ENCODE measurements at places on chromosomes 4 and X. TPM values are rescaled to one million over a fixed set of nuclear protein-coding genes. Genes with fewer than 3 reads are reported as not detected.

CA5B gene
- 24.4 TPM for total RNA-seq

SUPT20HL1 gene
- total RNA-seq: not detected

ABCG2 gene
- 1.1 TPM for total RNA-seq

TRAM1L1 gene
- not detected for total RNA-seq

C4orf36 gene
- total RNA-seq: not detected

CTAG2 gene
- total RNA-seq: not detected

PHOX2B gene
- total RNA-seq: not detected

DCAF12L2 gene
- total RNA-seq: not detected

UGT2A1 gene
- not detected for total RNA-seq

AMTN gene
- total RNA-seq: not detected

CPLX1 gene
- 0.42 TPM for total RNA-seq

CXCL11 gene
- total RNA-seq: not detected

MTNR1A gene
- not detected for total RNA-seq

GRCh38 chrX:150234126-150234525 lies 129.0 kb upstream of the MAMLD1 start:
- DNase-seq: no peak

GRCh38 chr4:74123065-74123728 lies 24.2 kb upstream of the CXCL2 start:
- DNase-seq: no peak

- no peak for DNase-seq
These were observed 20.9 kb downstream of the PAGE4 start for GRCh38 chrX:49850028-49850427.

GRCh38 chr4:151147000-151147399 lies 47.6 kb downstream of the RPS3A start:
- no peak for DNase-seq

DNA sequence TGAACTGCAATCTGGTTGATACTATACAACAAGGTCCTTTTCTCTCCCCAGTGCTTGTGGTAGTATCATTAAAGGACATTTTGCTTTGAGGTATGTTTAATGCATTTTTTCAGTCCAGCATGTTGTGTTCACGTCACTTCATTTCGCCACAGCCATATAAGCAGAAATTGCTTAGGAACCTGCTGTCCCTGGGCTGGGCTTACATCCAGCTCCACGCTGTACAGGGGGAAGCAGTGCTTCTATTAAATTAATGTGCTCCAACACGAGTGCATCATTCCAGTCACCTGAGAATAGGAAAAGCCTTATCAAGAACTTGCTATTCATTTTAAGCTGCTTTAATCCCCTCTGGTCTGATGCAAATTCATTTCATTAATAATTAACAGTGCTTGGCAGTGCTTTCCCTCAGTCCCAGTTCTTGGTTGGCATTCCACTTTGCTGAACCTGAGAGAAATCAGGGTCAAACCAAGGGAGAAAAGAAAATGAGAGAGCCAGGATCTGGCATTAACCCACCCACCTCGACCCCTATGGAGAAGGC lies 47.4 kb upstream of the PTCHD1 start:
- DNase-seq: no peak

DNA sequence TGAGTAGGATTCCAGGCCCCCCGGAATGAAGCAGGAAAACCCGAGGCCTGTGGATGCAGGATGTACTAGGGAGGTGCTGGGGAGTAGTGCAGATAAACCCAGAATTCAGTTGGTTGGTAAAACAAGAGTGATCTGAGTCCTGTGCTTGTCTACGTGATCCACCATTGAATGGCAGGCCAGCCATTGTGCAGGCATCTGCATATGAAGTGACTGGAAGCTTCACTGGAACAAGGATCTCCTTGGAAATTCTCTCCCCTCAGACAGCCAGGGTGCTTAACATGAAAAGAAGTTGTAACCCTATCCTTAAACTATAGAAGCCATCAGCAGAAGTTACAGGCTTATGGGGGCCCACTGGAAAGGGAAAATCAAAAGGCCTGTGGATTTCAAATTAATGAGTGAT lies 656 bp upstream of the GSPT2 start:
- DNase-seq: no peak

GRCh38 chr4:137823007-137823406 lies 290.7 kb upstream of the PCDH18 start:
- DNase-seq: no peak

- DNase-seq: no peak
These were observed 45.4 kb upstream of the AFAP1 start for GRCh38 chr4:7985072-7985471.

DNA sequence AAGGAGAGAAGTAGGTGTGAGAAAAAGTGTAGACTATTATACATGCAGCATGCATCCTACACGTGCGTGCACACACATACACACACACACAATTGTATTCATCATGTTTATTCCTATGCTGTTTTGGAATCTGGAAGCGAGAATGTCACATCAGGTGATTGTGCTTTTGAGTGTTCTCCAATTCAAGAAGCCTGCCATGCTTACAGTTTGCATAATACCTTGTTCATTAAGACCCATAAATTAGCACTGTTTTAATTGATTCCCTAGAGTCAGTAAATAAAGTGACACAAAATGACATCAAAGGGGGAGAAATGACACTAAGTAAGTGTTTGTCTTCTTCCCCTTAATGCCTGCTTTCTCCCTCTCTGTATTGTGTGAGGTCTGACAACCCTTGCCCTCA lies 336.1 kb upstream of the IGFBP7 start:
- no peak for DNase-seq

- no peak for DNase-seq
These were observed 467.0 kb upstream of the CTSO start for GRCh38 chr4:156420623-156421022.

DNA sequence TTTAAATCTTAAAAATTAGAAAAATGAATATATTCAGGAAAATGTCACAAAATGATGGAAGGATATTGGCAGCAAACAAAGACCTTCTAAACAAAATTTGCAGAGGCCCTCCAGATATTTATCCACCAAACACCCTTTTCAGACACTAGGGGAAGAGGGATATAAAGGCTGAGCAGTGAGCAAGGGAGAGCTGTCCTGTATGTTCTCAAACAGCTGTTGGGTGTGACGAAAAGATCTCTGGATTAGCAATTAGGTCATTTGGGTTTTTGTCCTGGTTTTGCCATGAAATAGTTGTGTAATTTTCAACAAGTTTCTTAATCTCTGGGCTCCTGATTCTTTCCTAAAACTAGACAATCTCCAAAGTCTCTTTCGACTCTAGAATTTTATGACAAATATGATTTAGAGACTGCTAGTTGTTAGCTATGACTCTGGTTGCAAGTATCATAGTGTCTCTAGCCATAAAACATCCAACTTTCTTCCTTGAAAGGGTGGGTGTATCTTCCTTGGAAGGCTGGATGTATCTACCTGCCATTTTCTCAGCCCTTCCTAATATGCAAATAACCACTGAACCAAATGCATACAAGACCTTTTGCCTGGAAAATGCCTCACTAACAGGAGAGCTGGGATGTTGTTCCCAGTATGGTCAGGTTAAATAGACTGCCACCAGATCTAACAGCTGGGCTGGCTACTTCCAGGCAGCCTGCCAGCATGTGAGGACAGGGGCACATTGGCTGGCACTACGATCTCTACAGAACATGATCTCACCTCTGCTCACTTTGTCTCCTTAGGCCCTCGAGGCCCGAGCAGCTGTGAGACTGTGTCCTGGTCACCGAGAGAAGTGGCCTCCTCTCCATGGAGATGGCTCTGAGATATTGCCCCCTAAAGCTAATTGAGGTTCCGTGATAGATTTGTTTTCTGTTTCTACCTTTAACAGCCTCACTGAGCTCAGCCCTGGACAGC lies 225.5 kb upstream of the JADE1 start:
- no peak for DNase-seq

- DNase-seq: no peak
These were observed 305.4 kb upstream of the F9 start for GRCh38 chrX:139224953-139225665.

GRCh38 chr4:11847167-11847566 lies 418.5 kb upstream of the HS3ST1 start:
- DNase-seq: no peak

- no peak for DNase-seq
These were observed 45.5 kb upstream of the PBDC1 start for GRCh38 chrX:76127341-76127740.

DNA sequence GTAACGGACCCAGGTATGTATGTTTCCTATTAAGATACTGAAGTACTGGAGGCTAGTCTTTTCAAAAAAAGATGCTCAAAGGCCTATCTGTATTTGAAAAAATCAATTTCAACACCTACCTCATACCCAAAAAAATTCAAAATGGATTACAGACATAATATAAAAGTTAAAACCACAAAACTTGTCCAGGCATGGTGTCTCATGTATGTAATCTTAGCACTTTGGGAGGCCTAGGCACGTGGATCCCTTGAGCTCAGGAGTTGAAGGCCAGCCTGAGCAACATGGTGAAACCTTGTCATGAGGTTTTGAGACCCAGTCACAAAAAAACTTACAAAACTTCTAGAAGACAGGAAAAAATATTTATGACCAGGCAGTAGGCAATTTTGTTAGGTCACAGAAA lies 16.7 kb downstream of the RBMX start:
- DNase-seq: no peak

- DNase-seq: no peak
These were observed 130.0 kb downstream of the HMX1 start for GRCh38 chr4:8741513-8742226.

DNA sequence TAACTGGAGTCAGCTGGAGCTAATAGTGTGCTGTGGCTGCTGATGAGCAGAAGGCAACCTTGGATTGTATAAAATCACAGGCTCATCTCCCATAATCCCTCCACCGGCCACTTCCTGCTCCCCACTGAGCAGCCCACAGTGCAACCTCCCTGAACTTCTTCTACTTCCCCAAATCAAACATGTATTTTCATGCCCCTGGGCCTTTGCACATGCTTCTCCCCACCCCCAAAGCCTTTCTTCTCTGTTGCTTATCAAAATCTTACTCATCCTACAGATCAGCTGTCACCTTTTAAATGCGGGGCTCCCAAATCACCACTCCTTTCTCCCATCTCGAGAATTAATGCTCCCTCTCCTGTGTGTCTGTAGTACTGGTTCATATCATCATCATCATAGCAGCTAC lies 35.8 kb downstream of the RHOH start:
- no peak for DNase-seq

GRCh38 chr4:147581606-147582350 lies 35.4 kb upstream of the TMEM184C start:
- no peak for DNase-seq

DNA sequence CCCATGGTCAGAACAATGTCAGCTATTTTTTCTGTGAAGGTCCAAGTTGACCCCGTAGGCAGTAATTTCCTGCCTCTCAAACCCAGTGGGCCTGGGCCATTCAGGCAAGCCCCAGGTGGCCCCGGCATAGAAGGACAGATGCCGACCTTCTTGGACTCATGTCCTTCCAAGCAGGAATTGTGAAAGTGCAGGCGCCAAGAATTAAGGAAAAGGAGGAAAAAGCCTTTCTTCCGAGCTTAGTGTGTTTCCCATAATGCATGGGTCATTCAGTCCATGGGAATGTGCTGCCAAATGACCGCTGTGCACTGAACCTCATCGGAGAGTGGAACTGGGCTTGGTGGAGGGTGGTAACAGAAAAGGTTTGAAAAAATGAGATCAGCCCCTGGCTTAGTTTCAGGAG lies 196.5 kb upstream of the HS3ST1 start:
- no peak for DNase-seq

- DNase-seq: no peak
These were observed 16.8 kb upstream of the DMP1 start for GRCh38 chr4:87633243-87633642.

DNA sequence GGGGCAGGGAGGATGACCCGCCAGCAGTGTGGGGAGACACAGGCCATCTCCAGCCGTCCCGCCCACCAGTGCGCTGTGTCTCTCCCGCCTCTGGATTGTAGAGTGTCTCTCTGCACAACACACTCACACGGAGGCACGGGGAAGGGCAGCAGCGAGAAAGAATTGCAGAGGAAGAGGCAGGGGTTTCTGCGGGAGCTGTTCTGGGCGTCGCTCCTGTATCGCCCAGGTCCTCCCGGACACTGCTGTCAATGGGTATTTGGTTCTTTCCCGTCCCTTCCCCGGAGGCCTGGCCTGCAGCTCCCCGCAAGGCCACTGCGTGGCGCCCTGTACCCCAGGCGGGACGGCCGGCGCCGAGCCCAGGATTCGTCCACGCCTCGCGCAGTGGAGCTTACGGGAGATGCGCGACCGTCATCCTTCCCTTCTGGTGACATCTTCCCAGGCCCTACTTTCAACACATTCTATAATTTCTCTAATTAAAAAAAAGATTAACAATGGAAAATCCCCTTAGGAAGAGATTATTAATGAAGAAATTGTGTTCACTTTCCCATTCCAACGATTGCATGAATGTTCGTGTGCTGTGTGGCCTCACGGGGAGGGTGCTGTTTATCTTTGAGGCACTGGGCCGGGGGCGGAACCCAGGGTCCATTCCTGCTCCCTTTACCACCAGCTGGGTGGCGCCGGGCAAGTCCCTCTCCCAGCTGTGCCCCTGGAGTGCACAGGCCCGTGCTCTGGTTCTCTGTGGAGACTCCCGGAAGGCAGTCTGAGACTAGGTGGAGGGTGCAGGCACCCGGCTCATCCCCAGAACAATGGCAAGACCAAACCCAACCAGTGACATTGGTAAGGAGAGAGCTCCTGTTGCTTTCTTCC lies 95.7 kb downstream of the CPZ start:
- no peak for DNase-seq

GRCh38 chr4:168711197-168712140 lies 214.6 kb downstream of the PALLD start:
- no peak for DNase-seq

DNA sequence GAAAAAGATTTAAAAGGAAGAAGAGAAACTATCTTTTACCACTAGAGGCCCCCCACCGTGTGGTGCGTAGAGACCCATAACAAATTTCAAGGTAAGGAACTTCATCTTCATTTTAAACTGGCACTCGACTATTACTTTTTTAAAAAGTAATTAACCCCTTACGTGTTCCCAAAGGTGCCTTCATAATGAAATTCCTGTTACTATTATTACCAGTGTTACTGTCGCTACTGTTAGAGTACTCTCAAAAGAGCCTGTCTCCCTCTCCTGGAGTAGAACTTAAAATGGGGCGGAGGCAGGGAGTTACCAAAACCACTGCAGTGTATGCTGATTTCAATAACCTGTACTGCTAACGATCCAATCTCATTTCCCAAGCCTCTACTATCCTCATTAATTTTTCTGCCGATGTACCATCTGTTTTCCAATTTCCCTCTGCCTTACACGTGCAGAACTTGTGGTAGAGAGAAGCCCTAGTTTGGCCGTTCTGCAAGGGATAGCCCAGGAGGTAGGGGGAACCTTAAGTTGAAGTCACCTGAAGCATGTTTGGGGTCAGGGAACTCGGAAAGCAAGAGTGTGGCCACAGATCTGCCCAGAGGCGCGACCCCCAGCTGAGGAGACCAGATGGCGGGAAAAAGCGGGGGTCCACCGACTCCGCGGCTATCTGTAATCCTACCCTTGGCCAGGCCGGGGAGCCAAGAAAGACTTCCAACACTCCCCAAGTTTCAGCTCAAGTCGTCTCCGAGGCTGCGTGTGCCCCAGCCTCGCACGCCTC lies 720 bp upstream of the STK26 start:
- DNase-seq: peak; percentile 24

DNA sequence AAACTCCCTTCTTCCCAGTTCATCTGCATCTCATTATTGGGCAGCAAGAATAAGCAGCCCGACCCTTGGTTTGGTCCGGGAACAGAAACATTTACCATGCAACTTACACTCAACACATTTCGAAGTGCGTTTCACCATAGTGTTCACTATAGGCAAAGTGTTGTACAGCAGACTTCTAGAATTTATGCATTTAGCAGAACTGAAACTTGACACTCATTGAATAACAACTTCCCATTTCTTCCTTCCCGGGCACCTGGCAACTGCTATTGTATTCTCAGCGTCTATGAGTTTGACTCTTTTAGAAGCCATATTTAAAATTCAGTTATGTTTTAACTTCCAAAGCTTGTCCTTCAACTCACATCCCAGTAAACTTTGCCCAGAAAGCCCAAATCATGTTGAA lies 840.6 kb downstream of the NLGN4X start:
- DNase-seq: no peak

All from activated CD4-positive, alpha-beta T cell treated with anti-CD3 and anti-CD28 coated beads, Interleukin-2, amount 10 ng/mL, durations not matched to agents 7 days and 5 days (primary cell).